ENCODE measurements at places on chromosomes 16 and 17. TPM values are rescaled to one million over a fixed set of nuclear protein-coding genes. Genes with fewer than 3 reads are reported as not detected.

DNA sequence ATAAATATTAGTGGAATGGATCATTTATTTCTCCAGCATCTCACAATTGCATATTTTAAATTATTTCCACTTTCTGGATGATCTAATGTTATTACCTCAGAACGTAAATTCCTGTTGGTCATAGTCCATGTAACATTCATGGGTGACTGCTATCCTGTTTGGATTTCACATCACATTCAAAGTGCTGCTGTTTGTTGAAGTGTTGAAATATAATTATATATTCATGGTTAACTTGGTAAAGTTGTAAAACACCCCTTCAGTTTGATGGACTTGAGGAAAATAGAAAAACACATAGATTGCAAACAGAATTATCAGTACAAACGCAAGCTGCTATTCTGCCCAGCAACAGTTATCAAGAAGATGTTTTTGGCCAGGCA is 59.6 kb downstream of the TANGO6 start:
- no peak for DNase-seq

DNA sequence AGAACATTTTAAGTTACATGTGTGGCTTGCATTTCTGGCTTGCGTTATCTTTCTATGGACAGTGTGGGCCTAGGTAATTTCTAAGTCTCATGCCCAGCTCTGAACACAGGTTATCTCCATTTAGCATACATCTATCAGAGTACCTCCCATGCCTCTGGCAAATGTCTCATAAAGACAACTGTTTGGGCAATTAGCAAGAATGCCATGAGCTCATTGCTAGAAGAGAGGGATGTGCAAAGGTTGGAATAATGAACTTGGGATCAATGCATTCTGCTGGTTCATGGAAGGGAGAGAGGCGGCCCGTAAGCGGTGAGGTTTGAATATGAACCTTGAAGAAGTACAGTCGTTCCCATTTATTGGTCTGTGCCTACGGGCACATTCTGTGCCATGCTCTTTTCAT is 14.4 kb downstream of the SYT17 start:
- no peak for DNase-seq

DNA sequence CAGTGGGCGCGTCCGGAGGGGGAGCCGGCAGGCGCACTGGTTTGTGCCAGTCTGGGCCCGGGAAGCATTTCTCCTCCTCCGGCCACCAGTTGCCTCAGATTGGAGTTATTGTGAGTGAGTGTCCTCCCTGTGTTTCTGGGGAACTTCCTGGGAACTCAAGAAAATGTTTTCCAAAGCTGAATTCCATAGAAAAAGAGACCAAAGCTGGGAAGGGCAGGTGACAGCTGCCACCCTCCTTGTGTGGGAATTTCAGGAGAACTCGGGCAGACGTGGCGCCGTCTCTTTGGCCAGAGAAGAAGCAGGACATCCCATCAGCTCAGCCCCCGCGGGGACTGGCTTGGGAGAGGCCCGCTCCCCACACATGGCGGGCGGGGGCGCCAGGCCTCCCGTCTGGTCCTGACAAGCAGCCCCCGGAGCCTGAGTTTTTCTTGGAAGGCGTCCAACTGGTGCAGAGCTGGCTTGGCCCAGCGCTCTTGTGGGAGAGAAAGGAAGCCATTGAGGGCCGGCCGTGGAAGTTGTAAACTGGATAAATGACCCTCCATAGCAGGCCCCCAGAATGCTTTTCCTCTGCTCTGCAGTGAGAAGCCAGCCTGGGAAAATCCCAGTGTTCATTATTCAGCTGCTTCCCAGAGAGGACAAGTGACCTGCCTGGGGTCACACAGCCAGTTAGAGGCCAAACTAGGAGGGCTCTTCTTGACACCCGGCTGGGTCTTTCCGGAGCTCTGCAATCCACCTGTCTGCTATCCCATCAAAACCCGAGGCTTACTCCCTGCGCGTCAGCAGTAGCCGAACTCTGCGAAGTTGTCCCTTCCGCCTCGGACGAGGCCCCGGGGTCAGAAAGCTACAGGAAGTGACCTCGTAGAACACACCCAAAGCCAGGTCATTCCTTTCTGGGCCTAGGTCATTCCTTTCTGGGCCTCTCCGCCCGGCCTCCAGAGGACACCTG is 39.2 kb upstream of the GSE1 start:
- peak; percentile 91 for DNase-seq

Gene KCNH4
- polyA plus RNA-seq, result not detected

Gene ACSM2B
- 58.9 TPM for polyA plus RNA-seq
